ENCODE measurements at places on chromosomes 3 and 15.

- DNase-seq = no peak
Measured at GRCh38 chr3:148379763-148380382, 317.8 kb upstream of the AGTR1 start.

GRCh38 chr3:143896486-143896885, 48.2 kb upstream of the SLC9A9 start:
- no peak for DNase-seq

- no peak for DNase-seq
Measured at GRCh38 chr15:78065973-78066946, 11.3 kb downstream of the TBC1D2B start.

- no peak for DNase-seq
Measured at GRCh38 chr3:178203650-178204049, 332.6 kb upstream of the KCNMB2 start.

DNA sequence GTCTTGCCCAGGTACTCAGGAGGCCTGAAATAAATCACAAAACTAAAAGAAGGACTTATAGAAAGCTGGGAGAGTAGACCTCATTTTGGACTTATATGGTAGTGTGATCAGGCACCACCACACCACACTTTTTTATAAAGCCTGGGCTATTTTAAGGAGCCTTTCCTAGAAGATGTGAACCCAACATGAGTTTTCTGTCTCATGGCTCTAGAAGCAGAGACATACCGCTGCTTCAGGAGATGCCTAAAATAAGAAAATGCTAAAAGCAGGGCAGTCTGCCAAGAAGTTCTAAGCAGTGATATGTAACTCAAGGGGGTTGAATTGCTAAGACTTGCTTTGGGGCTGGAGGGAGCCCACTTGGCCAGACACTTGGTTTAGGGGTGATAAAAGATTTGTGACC, 49.6 kb downstream of the SUMF1 start:
- DNase-seq = no peak

DNA sequence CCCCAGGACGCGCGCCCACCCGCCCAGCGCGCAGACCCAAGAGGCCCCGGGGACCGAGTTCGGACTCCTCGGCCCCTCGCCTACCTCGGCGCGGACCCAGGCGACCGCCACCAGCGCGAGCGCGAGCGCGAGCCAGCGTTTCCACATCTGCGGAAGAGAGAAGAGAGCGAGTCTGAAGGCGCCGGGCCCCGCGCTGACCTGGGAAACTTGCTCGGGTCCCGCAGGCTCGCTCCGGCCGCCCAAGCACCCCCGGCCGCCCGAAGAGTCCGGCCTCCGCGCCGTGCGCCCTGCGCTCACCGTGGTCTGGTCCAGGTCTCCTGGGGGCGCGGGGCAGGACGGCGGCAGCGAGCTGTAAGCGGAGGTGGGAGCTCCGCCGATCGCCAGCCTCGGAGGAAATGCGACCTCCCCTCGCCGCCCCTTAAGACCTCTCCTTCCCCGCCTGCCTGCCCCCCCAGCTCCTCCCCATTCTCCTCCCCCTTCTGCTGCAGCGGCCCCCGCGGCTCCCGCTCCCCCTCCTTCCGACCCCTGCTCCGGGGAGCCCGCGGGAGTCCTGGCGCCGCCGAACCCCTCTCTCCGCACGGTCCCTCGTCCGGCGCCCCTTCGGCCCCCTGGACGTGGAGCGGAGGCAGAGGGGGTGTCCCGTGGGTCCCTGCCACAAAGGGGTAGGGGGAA, at the start of gene FSTL1:
FSTL1 (minus strand) TSS at position 393 of the 672 bp plus-strand sequence; CDS start at position 147, 246 bp downstream.
- DNase-seq = no peak

DNA sequence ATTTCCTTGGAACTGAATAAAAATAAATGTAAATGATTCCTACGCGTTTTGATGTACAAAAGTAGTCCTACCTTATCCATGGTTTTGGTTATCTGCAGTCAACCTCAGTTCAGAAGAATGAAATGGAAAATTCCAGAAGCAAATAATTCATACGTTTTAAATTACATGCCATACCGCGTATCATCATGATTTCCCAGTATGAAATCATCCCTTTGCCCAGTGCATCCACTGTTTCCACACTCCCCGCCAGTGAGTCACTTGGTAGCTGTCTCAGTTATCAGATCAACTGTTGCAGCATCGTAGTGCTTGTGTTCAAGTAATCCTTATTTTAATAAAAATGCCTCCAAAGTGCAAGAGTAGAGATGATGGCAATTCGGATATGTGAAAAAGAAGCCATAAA, 9.1 kb upstream of the MFSD1 start:
- DNase-seq = no peak

DNA sequence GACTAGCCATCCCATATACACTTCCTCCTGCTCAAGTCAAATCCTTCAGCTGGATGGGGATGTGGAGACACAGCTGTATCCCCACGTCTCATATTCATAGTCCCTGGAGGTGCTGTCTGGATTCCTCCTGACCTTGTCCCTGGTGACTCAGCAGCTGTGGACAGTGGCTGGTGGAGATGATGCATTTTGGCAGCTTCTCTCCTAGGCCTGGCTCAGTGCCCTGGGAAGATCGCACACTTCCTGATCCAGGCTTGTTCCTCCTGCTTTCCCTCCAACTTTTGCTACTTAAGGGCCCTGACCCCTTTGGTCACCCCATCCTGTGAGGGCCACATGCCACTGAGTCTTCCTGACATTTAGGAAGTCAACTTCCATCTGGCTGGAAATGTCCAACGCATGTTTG, 44.4 kb downstream of the ADAMTSL3 start:
- DNase-seq = no peak

GRCh38 chr3:27085829-27086730, 283.1 kb downstream of the NEK10 start:
- no peak for DNase-seq

GRCh38 chr3:69488026-69488425, 102.1 kb upstream of the FRMD4B start:
- no peak for DNase-seq

- DNase-seq = no peak
Measured at GRCh38 chr3:52259035-52259434, 13.5 kb downstream of the PPM1M start.

DNA sequence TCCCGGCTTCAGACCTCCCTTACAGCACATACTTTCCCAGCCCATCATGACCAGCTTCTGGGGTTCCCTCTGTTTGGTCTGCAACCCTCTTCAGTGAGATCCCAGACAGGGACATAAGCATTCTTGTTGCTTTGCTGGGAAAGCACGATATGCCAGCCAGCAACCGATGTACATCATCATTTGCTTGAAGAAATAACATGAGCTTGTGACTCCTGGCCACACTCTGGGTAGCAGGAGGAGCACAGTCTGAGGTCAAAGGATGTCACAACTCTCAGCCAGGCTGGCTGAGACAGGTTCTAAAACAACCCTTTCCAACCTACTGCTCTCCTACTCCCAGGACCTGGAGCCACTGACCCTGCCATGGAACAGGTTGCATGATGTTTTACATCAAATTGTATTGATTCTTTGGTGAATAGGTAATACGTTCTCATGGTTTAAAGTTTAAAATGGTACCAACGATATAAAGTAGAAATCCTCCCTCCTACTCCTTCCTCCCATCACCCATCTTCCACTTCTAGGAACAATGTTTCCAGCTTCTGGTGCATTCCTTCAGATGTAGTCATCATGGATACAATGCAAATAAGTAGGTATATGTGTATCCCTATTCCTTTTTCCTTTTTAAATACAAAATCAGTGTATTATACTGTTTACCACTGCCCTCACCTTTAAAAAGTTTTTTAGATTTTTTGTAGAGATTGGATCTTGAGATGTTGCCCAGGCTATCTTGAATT, 190.3 kb downstream of the OPA1 start:
- DNase-seq = no peak

GRCh38 chr3:21290557-21290956, 460.5 kb downstream of the ZNF385D start:
- DNase-seq = no peak

DNA sequence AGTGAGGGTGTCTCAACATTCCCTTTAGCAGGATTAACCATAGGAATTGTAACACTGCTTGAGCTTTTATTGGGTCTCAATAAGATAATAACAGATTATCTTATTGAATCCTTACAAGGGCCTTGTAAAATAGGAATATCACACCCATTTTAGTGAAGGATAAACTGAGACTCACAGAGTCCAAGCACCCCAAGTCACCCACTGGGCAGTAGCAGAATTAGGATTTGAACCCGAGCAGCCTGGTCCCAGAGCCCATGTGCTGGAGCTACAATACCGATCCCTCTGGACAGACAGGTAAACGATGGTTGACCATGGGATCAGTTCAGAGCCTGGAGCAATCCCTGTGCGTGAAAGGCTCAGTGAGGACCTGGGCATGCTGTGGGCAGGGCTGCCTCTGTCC, 56.3 kb upstream of the MRPS22 start:
- DNase-seq = no peak

GRCh38 chr3:159082519-159082918, 280.7 kb downstream of the MFSD1 start:
- no peak for DNase-seq

DNA sequence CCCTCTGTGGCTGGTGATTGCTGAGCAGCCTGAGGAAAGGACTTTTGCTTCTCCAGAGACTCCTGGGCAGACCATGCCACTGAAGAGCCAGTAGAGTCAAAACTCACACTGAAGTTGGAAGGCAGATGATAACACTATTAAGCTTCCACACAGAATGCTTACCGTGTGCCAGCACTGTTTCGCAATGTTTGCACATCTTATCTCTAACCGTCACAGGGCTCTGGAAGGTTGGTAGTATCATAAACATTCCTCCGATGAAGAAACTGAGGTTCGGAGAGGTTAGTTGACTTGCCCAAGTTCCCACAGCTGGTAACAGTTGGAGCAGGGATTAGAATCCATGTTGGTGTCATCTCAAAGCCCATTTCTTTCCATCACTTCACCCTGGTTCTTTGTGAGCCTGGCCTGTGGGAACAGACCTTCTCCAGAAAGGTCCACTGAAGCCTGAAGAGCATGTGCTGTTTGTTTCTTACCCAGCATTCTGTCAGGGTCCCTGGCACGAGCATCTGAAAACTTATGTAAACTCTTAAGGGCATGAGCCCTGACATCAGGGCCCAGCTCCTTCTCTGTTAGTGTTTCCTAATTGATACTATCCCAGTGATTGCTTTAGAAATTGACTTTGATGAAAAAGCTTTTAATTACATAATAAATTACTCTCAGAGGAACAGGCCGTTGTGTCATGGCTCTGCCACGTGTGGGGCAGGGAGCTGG, 77.0 kb upstream of the PRR23C start:
- no peak for DNase-seq

DNA sequence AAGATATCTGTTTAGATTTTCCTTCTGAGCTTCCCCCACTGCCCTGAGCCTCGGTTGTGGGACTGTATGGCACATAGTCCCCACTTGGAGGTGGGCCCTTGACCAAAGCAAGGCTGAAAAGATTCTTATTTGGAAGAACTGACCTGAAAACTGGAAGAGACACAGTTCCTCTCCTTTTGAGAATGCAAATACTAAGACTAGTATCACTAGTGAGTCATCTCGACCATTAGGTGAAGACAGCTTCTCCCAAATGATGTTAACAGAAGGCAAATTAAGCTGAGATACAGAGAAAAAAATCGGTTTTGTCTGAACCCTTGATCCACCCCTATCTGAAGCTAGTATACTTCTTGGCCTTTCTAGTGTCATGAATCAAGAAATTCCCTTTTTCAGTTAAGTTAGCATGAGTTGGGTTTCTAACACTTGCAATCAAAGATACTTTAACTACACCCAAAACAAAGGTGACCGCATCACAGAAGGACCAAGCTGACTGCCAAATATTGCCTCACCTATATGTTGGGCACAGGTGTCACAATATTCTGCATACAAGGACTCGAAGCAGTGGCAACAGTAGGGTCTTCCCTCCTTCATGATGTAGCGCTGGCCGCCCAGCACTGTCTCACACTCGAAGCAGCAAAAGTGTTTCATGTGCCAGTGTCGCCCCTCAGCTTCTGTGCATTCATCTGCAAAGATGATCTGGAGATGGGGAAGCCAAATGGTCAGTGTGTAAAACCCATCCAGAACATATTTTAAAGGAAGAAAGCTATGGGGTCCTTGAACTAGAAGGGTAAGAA, 72.4 kb downstream of the PRICKLE2 start:
- DNase-seq = no peak

DNA sequence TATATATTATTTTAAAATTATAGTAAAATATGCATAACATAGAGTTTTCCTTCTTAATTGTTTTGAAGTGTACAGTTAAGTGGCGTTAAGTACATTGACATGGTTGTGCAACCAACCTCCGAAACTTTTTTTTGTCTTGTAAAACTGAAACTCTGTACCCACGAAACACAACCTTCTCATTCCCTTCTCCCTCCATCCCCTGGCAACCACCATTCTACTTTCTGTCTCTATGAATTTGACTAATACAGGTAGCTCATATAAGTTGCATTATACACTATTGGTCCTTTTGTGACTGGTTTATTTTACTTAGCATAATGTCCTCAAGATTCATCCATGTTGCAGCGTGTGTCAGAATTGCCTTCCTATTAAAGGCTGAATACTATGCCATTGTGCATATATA, 179.4 kb downstream of the SATB1 start:
- DNase-seq = no peak

GRCh38 chr3:143795874-143796273, 52.4 kb downstream of the SLC9A9 start:
- DNase-seq = no peak

DNA sequence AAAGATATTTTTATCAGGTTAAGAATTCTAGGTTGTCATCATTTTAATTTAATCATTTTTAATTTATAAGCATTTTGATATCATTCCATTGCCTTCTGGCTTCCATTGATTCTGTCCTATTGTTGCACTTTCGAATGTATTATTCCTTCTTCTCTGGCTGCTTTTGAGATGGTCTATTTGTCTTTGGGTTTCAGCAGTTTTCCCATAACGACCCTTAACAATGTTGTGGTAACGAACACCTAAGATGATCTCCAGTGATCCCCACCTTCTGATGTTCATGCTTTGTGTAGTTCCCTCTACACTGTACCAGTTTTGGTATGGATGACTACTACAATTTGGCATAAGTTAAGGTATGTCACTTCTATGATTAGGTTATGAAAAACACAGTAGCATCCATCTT, 59.9 kb downstream of the MINAR1 start:
- DNase-seq = no peak

GRCh38 chr3:29481969-29482767, 201.3 kb downstream of the RBMS3 start:
- DNase-seq = no peak

- DNase-seq = no peak
Measured at GRCh38 chr3:63724987-63725386, 72.5 kb downstream of the SNTN start.

DNA sequence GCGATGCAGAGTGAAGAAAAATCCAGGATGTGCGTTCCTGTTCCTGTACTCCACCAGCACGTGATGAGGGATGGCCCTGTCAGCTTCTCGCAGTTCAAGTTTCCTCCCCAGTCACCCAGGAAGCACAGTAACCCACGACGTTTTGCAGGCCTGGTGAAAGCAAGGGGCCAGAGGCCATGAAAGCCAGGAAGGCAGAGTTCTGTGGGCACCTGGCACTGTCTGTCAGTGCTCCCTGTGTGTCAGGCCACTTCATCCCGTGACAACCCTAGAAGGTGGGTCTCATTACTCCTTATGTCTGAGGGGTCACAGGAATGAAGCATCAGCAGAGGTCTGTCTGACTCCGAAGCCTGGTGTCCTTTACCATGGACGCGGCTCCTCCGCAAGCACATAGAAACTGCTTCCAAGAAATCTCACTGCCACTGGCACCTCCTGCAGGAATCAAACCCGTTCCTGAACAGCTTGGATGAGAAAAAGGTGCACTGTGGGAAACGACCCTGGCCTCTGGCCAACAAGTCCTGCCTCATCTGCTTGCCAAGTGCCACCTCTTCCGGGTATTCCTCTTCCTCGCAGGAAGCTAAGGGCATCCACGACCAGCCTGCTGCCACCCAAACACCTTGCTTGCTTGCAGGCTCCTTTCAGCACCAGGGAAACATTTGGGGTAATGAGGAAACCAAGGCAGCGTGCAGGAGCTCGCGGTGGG, 14.6 kb downstream of the RAB43 start:
- no peak for DNase-seq

GRCh38 chr3:42421818-42422796, 11.7 kb upstream of the LYZL4 start:
- no peak for DNase-seq

Data from activated CD4-positive, alpha-beta T cell treated with anti-CD3 and anti-CD28 coated beads for 24 hours (primary cell).